ENCODE measurements at places on chromosomes 2 and 18.

GRCh38 chr2:160484859-160485520, 8.6 kb downstream of the RBMS1 start:
- DNase-seq: peak; percentile 42

GRCh38 chr2:79994965-79995364, 309.6 kb downstream of the LRRTM1 start:
- DNase-seq: no peak

DNA sequence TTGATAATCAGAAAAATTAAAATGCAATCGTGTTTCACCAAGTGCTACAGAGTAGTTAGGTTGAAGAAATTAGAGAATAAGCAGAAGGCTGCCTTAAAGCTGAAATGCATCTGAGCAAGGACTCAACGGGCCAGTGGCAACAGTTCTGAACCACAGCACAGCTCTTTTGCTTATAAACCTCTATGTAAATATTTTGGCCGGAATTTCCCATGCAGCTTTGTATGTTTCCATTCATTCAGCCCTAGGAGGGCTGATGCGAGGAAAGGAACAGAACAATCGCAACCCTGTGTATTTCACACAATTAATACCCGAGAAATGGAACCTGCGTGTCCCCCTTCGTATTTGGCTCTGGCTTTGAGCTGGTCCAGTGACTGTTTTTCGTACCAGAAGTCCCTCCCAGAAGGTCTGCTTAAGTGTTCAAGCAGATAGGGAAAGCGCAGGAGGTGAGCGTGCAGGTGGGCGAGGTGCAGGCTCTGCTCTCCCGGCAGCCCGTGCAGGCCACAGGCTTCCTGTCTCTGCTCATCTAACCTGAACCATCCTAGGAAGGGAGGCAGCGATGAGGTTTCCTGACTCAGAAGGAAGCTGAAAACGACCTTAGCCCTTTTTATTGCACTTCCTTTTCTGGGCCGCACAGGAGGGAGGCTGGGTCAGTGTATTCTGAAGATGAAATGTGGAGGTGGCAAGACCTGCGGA, 67.3 kb downstream of the ASB1 start:
- peak; percentile 57 for DNase-seq

GRCh38 chr2:7866825-7867224, 815.0 kb upstream of the ID2 start:
- no peak for DNase-seq

DNA sequence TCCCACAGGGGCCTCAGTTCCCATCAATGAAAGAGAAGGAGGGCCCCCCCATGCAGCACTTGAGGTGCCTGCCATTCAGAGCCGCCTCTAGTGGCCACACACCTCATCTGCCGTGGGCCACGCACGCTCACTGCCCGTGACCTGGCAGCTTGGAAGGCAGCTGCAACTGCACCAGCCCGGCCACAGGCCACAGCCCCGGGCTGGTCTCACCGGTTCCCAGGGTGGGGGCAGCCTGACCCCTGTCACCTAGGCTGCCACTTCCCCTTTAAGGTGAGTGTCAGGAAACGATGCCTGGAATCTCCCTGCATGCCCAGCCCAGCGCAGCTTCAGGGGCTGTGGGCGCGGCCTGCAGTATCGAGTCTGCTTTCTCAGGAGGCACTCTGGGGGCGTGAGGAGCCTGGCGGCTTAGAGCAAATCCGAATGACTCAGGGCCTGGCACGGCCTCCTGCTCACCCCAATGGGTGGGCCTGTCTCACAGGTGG, 2.6 kb downstream of the MAB21L4 start:
- peak; percentile 31 for DNase-seq

GRCh38 chr2:23772056-23772455, 154.9 kb downstream of the ATAD2B start:
- no peak for DNase-seq

DNA sequence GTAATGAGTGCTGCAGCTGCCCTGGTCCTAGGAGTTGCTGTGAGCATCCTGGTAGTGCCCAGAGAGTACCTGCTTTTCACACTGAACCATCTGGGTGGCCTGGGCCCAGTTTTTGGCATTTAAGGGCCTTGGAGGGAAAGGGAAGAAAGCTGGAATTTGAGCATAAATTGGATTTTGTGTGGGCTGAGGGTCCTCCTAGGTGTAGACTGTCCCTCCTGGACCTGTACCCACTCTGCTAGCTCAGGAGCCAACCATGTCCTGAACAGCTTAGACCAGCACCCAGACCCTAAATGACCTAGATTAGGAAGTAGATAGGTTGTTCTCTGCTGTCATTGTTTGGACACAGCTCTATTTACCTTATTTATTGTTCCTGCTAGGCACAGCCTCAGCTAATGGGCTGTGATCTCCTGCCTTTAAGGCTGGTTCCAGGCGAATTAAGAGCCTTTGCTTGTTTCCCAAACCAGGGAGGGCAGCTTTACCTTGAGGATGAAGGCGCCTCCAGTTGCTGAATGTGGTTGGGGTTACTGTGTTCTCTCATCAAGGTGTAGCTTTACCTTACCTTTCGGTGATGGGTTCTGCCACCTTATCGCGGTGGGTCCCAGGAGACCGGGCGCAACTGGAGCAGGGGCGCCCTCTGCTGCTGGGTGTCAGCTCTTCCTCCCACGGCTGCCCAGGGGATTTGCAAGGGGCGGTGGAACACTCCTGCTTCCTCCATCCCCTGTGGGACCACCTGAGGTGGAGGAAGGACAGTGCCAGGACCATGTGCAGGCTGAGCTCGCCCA, 34.4 kb downstream of the ITGA6 start:
- peak; percentile 82 for DNase-seq

- DNase-seq: no peak
Measured at GRCh38 chr2:136242100-136242499, 124.2 kb upstream of the CXCR4 start.

GRCh38 chr2:239751679-239752355, 273.3 kb downstream of the NDUFA10 start:
- DNase-seq: peak; percentile 67

GRCh38 chr18:39025531-39025930, 1459.9 kb upstream of the CELF4 start:
- DNase-seq: no peak

DNA sequence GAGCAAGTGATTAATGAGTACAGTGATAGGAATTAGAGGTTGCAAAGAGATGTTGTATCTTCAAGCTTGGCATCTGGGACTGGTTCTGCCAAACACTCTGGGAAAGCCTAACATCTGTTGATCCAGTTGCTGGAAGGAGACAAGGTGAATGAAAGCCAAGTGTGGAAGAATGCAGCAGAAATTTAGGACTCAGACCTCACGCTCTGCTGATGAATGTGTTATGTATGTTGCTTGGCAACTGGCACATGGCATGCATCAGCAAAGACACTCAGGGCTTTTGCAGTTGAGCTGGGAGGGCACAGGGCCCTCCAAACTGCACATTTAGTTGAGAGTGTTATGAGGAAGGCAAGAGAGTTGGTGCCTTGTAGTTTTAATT, 105.5 kb downstream of the COLEC12 start:
- no peak for DNase-seq

- DNase-seq: peak; percentile 89
Measured at GRCh38 chr2:96960153-96960961, 26.0 kb downstream of the FAM178B start.

DNA sequence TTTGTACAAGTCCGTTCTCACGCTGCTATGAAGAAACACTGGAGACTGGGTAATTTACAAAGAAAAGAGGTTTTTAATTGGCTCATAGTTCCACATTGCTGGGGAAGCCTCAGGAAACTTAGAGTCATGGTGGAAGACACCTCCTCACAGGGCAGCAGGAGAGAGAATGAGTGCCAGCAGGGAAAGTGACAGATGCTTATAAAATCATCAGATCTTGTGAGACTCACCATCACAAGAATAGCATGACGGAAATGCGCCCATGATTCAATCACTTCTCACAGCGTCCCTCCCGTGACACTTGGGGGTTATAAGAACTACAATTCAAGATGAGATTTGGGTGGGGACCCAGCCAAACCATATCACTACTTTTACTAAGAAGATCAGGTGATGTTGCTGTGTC, 285.8 kb downstream of the TMX3 start:
- no peak for DNase-seq

Measured in activated CD4-positive, alpha-beta memory T cell treated with anti-CD3 and anti-CD28 coated beads for 36 hours (primary cell).